CD14-positive monocyte (primary cell): ENCODE measurements at places on chromosomes 6 and 20. TPM values are rescaled to one million over a fixed set of nuclear protein-coding genes. Genes with fewer than 3 reads are reported as not detected.

Gene GATA5
- polyA plus RNA-seq = not detected

Gene KCNQ5
- polyA plus RNA-seq = not detected

Gene CSNK2B
- 99.0 and 147 TPM in 2 replicates for polyA plus RNA-seq

Gene NRSN1
- not detected for polyA plus RNA-seq

Gene IL22RA2
- not detected for polyA plus RNA-seq

GRCh38 chr6:24874776-24875533 is 60.8 kb downstream of the RIPOR2 start:
- no peak overlapping the region for H3K4me3 ChIP-seq
- H3K36me3 ChIP-seq = peaks cover 98% of the 10 kb centered on the region
- no peaks in the 10 kb centered on the region for H3K27me3 ChIP-seq
- peaks cover 9% of the 10 kb centered on the region for H3K4me1 ChIP-seq

DNA sequence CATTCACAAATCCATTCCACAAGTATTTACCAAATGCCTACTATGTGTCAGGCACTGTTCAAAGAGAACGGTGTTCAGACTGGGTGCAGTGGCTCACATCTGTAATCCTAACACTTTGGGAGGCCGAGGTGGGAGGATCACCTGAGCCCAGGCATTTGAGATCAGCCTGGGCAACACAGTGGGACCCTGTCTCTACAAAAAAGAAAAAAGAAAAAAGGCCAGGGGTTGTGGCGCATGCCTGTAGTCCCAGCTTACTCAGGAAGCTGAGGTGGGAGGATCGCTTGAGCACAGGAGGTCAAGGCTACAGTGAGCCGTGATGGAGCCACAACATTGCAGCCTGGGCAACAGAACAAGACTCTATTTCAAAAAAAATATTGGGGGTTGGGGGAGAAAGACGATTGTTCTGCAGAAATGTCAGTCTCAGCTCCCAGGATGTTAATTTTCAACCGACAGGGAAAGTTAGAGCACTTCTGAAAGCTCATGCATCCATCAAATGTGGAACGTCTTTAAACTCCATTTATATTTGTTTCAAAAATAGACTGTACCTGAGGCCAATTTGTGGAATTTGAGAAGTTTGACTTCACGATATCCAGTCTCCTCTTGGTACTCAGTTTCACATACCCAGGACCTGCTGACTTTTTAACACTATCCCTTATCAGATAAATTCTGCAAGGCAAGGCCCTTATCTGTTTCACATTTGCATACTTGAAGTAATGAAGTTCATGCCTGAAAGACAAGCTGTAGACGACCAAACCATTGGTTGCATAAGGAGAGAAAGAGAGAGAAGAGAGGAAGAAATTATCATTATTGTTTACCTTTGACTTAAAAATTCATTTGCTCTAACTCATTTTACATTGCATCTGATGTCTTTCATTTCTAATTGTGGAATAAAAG is 14.8 kb upstream of the BTN3A2 start:
- H3K36me3 ChIP-seq = no peaks in the 10 kb centered on the region
- no peaks in the 10 kb centered on the region for H3K27me3 ChIP-seq
- H3K4me1 ChIP-seq = no peaks in the 10 kb centered on the region
- H3K4me3 ChIP-seq = no peak overlapping the region
- H3K27ac ChIP-seq = no peak overlapping the region
- no peak for DNase-seq

- H3K4me1 ChIP-seq = peaks cover 9% of the 10 kb centered on the region
- H3K36me3 ChIP-seq = no peaks in the 10 kb centered on the region
- peak; percentile 65 for DNase-seq
- no peak overlapping the region for H3K27ac ChIP-seq
These were observed 26.6 kb downstream of the CNBD2 start for GRCh38 chr20:35994994-35995453.

DNA sequence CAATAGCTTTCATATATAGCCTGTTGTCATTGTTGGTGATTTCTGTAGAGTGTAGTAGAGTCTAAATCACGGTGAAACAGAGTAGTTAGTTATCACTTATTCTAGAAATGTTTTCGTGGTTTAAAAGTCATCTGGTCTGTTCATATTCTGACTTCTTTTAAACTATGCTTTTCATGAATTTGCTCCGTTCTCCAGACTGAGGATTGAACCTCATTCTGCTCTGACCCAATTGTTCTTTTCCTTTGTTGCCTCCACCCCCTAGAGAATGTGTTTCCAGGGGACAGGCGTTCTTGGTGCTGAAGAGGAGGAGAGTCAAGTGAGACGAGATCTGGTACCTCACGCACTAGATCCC is 748 bp upstream of the ZNF292 start:
- H3K4me3 ChIP-seq = peak overlapping the region; percentile 95
- DNase-seq = no peak
- H3K27ac ChIP-seq = peak overlapping the region; percentile 93
- no peaks in the 10 kb centered on the region for H3K27me3 ChIP-seq
- H3K36me3 ChIP-seq = no peaks in the 10 kb centered on the region

DNA sequence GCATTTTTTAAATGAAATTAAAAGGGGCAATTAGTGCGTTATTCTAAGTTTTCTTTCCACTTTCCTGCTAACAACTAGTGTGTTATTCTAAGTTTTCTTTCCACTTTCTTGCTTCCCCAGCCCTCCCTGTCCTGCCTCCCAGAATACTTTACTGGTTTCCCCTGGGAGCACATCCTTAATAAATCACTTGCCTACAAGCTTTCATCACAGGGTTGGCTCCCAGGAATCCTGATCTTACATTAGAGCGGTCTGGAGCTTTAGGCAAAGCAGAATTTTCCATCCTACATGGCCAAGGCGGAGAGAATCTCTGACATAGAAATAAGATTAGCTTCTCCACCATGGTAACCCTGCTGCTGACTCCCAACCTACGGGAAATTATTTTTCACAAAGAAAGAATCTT is 150.4 kb downstream of the BFSP1 start:
- no peaks in the 10 kb centered on the region for H3K4me1 ChIP-seq
- H3K27me3 ChIP-seq = no peaks in the 10 kb centered on the region
- H3K27ac ChIP-seq = no peak overlapping the region
- H3K4me3 ChIP-seq = no peak overlapping the region
- no peaks in the 10 kb centered on the region for H3K36me3 ChIP-seq

DNA sequence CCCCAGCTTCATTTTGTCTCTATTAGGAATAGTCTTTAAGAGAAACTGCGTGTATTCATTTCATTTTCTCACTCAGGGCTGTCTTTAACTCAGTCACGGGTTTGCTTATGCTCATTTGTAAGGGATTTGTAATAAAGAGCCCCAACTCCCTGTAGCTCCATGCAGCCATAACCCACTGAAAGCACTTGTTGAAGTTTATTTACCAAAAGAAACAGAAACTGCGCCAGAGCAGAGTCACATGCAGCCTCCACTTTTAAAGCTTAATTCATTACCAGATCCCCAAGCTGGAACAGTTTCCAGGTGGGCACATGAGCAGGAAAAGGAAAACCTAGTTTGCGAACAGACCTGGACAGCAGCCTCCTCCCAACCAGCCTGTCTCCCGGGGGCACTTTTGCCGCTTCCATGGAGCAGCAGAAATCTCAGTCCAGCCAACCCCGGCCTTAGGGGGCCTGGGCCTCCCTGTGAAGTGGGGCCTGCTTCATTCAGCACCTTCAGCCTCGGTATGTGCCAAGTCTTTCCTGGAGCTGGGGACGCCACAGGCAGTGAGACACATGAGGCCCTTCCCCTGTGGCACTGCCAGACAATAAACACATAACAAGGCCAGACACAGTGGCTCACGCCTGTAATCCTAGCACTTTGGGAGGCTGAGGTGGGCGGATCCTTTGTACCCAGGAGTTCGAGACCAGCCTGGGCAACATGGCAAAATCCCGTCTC is 4.5 kb downstream of the BCAS4 start:
- no peaks in the 10 kb centered on the region for H3K36me3 ChIP-seq
- H3K4me1 ChIP-seq = peaks cover 16% of the 10 kb centered on the region
- H3K4me3 ChIP-seq = no peak overlapping the region
- H3K27me3 ChIP-seq = peaks cover 7% of the 10 kb centered on the region
